ENCODE measurements at places on chromosomes 1 and 21.

DNA sequence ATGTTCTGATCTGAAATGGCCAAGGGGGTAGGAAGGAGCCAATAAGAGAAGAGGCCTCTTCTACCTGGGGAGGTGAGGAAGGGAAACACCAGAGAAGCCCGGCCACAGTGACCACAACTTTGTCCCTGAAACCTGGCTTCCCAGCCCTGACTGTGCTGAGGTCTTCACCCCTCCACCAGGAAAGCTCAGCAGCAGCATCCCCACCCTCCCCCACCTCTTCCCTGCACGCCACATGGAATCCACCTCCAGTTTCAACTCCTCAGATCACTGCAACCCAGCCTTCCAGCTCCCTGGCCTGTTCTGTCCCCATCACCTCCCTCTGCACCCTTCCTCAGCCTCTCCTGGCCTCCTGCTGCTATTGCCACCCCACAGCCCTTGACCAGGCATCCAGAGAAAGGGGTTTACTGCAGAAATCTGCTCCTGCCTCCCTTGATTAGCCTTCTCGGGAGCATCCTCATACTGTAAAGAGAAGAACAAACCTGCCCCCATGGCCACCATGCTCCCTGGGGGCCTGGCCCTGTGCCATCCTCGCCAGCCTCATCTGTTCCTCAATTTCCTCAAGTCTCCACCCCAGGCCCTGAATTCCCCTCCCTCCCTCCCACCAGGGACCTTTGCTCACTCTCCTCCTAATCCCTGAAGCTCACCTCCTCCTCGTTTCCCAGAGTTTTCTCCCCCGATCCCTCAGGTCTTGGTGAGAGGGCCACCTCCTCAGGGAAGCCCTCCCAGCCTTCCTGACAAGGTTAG, 450.9 kb downstream of the MATN1 start:
- DNase-seq, result no peak

- DNase-seq, result no peak
Observed at GRCh38 chr21:38343691-38344090, 86.9 kb downstream of the KCNJ15 start.

DNA sequence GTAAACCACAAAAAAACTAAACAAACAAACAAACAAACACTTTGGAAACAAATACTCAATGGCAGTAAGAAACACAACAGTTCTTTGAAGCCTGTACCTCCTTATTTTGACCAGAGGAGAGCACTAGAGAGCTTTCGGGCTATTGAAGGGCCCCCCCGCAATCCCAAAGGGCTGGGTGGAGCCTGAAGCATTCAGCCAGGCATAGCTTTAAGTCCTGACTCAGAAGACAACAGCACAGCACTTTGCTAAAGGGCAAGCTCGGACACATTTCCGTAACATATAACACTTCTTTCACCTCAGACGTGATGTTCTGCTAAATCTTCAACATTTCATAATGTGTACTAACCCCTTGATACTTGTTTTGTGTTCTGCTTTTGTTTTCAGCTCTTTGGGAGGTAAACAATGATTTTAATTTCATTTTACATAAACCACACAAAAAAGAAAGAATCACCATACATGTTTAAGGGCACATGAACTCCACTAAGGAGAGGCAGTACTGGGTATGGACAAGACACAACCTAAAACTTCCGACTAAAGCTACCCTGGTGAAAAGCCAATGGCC, 9.7 kb upstream of the SHCBP1L start:
- DNase-seq, result no peak

- DNase-seq, result no peak
Observed at GRCh38 chr1:223126741-223127140, 16.3 kb downstream of the TLR5 start.

DNA sequence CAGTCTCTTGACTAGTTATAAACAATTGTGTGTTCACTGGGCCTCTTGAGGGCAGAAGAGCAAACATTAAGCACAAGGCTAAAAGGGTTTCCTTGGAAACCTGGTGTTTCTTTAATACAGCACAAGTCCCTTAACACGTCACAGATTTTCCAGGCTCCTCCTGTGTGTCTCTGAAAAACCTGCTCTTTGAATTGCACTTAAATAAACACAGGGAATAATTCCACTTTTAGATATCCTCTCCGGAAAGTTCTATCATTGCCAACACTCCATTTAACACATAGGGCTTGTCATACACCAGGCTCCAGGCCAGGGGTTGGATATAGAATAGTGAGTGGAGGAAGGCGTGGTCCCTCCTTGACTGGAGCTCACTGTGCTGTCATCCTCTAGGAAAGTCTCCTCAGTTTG, 442.6 kb downstream of the DSCAM start:
- no peak for DNase-seq

DNA sequence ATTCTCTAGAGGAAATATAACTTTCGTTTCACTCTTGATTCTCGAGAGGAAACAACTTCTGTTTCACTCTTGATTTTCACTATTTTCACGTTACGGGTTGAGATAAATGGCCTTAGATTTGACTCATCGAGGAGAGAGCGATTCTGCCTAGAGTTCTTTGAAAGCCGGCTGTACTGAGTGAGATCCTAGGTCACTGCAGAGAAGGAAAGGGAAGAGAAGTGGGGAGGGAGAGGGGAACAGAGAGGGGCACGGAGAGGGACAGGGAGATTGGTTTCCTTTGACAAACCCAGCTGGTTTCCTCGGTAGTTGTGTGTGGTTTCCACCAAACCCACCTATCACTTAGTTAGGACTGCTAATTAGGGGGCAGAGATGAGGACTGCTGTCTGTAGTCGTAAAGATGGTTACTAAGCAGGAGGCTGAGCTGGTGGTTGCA, 21.6 kb upstream of the GPR137B start:
- no peak for DNase-seq

- peak; percentile 74 for DNase-seq
Observed at GRCh38 chr1:224434691-224435317, at the start of gene WDR26. Gene WDR26 (minus strand): TSS chr1:224434797.

GRCh38 chr1:172040466-172040865, 199.2 kb downstream of the DNM3 start:
- DNase-seq, result no peak

GRCh38 chr1:167357305-167357704, 136.6 kb downstream of the POU2F1 start:
- no peak for DNase-seq

GRCh38 chr1:24966724-24967346, 36.8 kb upstream of the RUNX3 start:
- DNase-seq, result peak; percentile 34

DNA sequence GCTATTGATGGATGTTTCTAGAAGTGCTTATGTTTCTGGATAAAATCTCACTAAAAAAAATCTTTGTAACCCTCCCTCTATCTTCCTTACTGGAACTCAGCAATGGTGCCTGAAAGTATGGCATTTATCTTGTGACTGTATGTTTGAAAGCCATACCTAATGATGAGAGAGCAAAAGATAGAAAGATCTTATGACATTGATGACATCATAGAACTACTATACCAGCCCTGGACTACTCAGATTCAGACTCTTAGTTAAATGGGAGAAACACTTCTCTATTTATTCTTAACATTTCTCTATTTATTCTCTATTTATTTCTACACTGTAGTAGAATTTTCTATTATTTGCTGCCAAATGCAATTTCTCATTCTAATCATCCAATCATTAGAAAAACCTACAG, 32.7 kb upstream of the SYCP1 start:
- DNase-seq, result no peak

DNA sequence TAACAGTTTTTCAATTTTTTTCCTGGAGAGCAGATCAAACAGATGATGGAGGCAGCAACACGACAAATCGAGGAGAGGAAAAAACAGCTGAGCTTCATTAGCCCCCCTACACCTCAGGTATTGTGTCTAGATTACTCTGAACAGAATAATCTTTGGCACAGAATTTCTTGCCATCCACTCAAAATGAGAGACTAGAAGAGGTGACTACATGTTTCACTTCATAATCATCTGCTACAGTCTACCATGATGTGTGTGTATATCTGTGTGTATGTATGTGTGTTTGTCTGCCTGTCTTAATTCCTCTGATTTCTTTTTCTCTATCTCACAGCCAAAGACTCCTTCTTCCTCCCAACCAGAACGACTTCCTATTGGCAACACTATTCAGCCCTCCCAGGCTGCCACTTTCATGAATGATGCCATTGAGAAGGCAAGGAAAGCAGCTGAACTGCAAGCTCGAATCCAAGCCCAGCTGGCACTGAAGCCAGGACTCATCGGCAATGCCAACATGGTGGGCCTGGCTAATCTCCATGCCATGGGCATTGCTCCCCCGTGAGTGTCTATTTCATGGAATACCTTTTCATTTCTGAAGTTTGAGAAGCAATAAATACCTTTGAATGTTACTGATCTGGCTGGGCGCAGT, 11.4 kb downstream of the PRPF3 start:
- DNase-seq, result no peak

DNA sequence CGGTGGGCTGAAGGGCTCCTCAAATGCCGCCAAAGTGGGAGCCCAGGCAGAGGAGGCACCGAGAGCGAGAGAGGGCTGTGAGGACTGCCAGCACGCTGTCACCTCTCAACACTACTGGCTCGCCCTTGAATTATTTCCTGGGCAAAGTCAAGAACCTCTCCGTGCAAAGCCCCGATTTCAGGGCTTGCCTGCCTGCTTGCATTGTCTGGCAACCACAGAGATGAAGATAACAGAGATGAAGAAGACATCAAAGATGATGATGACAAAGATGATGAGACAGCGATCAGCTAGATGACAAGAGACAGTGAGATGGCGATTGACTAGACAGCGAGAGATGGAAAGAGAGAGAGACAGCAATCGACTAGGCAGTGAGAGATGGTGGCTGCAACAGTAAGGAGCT, 976.5 kb downstream of the ADGRL2 start:
- DNase-seq, result no peak

DNA sequence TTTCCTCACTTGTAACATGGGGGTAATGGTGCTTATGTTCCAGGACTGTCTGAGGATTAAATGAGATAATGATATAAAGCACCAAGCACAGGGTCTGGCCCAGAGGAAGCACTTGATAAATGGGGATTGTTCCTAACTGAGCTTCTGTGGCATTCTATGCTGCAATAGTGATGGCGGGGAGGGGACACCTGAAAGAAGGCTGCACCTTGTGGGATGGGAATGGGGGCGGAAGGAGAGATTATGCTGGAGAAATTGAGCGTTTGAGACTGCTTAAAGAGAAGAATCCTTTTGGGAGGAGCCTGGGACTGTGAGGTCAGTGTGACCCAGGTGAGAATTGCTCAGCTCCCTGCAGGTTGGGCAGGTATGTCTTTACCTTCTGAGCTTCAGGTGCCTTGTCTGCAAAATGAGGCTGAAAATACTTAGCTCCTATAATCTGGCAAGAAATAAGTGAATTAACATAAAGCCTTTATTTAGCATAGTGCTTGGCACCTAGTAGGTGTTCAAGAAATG, 55.9 kb upstream of the CTPS1 start:
- no peak for DNase-seq

All from T-helper 9 cell (primary cell).